ENCODE measurements at places on chromosomes 4 and X. TPM values are rescaled to one million over a fixed set of nuclear protein-coding genes. Genes with fewer than 3 reads are reported as not detected.

DNA sequence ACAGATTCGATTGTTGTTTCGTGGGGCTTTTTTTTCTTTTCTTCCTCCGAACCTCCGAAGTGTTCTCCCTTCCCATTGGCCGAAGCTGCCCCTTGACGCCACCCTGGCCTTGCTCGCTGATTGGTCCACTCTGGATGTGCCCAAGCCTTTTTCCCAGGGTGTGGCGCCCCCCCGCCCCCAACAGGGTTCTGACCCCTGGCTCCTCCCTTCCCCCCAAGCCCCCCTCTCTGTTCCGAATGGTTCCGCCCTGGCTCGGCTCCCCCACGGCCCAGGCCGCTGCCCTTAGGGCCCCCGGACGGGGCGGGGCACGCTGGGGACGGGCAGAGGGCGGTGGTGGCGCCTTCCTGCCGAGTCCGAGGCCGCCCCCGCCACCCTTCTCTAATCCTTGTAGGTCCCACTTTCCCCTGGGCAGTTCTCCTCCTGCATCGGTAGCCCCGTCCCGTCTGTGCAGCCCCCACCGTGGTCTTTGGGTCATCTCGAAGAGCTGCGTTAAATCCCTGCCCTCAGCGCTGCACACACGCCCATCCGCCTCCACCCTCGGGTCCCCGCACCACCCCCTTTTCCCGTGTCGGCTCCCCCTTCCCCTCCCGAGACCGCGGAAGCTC lies 25.5 kb downstream of the UTP14A start:
- H3K27me3 ChIP-seq = peaks cover 21% of the 10 kb centered on the region
- H3K4me1 ChIP-seq = no peaks in the 10 kb centered on the region
- DNase-seq = peak; percentile 84
- H3K27ac ChIP-seq = peak overlapping the region; percentile 93
- H3K4me3 ChIP-seq = peak overlapping the region; percentile 91

The PNMA6F gene
- not detected for total RNA-seq

The PPARGC1A gene
- total RNA-seq = not detected

The TREX2 gene
- total RNA-seq = 2.7 TPM

Measured in activated T-cell treated with anti-CD3 and anti-CD28 coated beads, Interleukin-2, amount 50 U/mL, for 72 hours (primary cell).